ENCODE measurements at places on chromosomes 6 and 20.

- DNase-seq, result peak; percentile 72
These were observed at the start of gene PRICKLE4 for GRCh38 chr6:41780551-41781365. PRICKLE4 (plus strand) TSS chr6:41780782; CDS start chr6:41783474, 2,692 bp downstream.

DNA sequence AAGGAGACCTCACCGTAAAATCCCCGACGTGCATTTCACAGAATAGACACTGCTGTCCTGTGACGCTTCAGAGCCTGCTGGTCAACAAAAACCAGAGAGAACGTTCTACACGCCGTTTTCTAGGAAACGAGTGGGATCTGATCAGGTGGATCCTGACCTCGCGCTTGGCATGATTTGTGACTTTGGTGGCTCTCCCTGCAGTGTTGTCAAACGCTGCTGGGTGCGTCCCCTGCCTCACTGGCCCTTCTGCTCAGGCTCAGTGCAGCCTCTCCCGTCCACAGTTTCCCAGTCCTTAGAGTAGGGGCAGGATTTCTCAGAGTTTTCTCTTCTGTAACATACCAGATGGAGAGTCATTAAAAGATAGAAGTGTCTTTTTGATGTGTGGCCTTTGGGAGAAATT is 27.6 kb upstream of the IRF4 start:
- DNase-seq, result no peak

- peak; percentile 70 for DNase-seq
These were observed 35.0 kb downstream of the FOXF2 start for GRCh38 chr6:1424306-1424927.

- peak; percentile 49 for DNase-seq
These were observed 20.6 kb upstream of the HLA-F start for GRCh38 chr6:29702519-29703103.

DNA sequence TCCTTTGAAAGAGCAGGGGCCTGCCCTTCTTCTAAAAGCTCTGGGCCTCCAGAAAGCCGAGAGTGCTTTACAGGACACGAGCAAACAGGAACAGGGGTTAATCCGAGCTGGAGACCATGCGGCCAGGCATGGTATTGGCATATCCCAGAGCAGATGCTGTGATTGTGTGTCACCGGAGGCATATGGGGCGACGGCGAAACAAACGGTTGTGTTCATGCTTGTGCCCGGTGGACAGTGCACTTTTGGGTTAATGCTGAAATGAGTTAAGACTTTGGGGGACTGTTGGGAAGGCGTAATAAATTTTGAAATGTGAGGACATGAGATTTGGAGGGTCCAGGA is 1088.7 kb upstream of the DEFB115 start:
- no peak for DNase-seq

- no peak for DNase-seq
These were observed 157.1 kb upstream of the SHLD1 start for GRCh38 chr20:5592823-5593739.

GRCh38 chr6:15421945-15422733 is 176.3 kb downstream of the JARID2 start:
- DNase-seq, result no peak

DNA sequence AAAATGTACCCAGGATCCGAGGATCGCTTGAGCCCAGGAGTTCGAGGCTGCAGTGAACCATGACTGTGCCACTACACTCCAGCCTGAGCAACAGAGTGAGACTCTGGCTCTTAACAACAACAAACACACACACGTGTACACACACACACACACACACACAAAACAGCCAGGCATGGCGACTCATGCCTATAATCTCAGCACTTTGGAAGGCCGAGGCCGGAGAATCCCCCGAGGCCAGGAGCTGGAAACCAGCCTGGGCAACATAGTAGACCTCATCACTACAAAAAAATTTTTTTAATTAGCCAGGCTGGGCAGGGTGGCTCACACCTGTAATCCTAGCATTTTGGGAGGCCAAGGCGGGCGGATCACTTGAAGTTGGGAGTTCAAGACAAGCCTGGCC is 23.3 kb upstream of the ARFGEF2 start:
- DNase-seq, result no peak
